Activated CD8-positive, alpha-beta memory T cell treated with anti-CD3 and anti-CD28 coated beads for 4 hours (primary cell): ENCODE measurements at places on chromosomes 11 and 22.
A peak's percentile ranks its signal among the peaks of the same experiment; 100 is the strongest.

DNA sequence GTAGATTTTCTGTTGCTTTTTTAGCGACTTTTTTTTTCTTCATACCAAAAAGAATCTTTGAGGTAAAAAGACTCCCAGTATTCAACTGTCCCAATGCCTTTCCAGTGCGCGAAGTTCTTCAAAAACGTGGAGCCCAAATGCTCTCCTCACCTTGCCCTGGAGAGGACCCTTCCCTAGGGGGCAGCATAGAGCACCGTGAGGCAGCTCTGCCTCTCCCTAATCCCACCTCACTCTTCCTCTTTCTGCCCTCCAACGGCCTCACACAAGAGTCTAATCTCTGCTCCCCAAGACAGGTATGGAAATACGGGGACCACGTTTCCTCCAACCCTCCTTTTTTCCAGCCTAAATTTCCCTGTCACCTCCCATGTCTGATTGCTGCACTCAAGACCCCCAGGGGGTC lies 117.5 kb upstream of the ALX4 start:
- no peak for DNase-seq

DNA sequence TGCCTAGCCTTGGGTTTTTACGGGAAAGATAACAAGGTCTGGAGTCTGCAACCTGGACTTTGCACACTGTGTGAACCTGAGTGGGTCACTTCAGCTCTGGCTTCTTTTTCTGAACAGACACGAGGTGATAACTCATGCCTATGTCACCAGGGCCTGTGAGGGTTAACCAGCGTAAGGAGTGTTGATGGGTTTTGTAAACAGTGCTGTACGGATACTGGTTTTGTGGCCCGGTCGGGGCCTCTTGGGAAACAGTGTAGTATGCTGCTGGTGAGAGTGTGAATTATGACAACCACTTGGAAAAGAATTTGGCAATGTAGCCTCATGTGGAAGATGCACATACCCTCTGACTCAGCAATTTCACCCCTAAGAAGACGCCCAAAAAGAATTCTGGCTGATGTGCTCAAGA lies 266.8 kb downstream of the MN1 start:
- no peak for DNase-seq

GRCh38 chr11:130397780-130398179 lies 30.6 kb downstream of the ADAMTS8 start:
- DNase-seq, result no peak

- no peak for DNase-seq
Measured at GRCh38 chr22:33051960-33052839, 6.0 kb downstream of the SYN3 start.

- no peak for DNase-seq
Measured at GRCh38 chr11:95985174-95985808, 61.4 kb upstream of the MTMR2 start.

- DNase-seq, result no peak
Measured at GRCh38 chr11:2447253-2447950, 2.6 kb downstream of the KCNQ1 start.

- no peak for DNase-seq
Measured at GRCh38 chr11:95939091-95939490, 15.2 kb upstream of the MTMR2 start.

GRCh38 chr11:128775468-128775867 lies 81.6 kb downstream of the FLI1 start:
- no peak for DNase-seq

DNA sequence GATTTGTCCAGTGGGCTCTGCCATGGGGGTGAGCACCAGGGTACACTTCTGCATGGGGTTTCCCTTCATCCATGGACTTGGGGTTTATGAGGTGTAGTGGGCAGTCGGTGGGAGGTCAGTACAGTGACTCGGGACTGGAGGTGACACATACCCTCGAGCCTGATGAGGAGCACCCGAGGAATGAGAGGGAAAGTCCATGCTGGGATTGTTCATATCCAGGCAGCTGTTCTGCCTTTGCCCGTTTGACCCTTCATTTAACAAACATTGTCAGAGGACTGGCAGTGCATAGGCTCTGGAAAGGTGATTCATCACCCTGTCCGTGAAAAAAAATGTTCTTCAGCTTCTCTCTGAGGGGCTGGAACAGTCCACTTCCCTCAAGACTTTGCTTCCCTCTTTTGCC lies 2.7 kb downstream of the NAV2 start:
- DNase-seq, result no peak

- no peak for DNase-seq
Measured at GRCh38 chr11:6260207-6260726, 629 bp downstream of the CCKBR start.

- no peak for DNase-seq
Measured at GRCh38 chr11:115653926-115654325, 149.7 kb upstream of the CADM1 start.

- no peak for DNase-seq
Measured at GRCh38 chr22:36337365-36338130, 50.2 kb downstream of the MYH9 start.

- DNase-seq, result no peak
Measured at GRCh38 chr22:42268852-42269410, 1.5 kb downstream of the TCF20 start.

DNA sequence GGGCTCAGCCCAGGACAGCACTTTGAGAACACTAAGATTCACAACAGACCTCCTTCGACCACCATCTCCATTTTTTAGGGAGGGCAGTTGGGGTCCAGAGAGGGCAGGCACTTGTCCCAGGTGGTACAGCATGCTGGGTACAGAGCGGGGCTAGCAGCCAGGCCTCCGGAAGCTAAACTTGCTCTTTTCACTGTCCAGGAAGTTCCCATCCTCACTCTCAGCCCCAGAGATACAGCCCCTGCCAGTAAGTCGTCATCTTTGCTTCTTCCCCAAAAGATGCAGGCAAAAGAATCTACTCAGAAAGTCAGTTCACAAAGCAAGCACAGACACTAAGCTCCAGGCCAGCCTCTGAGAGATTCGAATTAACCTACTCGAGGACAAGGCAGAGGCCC lies 6.7 kb upstream of the RAB3IL1 start:
- DNase-seq, result no peak

GRCh38 chr11:130150790-130151189 lies 8.8 kb upstream of the ST14 start:
- DNase-seq, result no peak

- DNase-seq, result no peak
Measured at GRCh38 chr11:11237070-11237832, 115.8 kb downstream of the CSNK2A3 start.

GRCh38 chr11:112004389-112004788 lies 20.8 kb upstream of the DLAT start:
- no peak for DNase-seq

DNA sequence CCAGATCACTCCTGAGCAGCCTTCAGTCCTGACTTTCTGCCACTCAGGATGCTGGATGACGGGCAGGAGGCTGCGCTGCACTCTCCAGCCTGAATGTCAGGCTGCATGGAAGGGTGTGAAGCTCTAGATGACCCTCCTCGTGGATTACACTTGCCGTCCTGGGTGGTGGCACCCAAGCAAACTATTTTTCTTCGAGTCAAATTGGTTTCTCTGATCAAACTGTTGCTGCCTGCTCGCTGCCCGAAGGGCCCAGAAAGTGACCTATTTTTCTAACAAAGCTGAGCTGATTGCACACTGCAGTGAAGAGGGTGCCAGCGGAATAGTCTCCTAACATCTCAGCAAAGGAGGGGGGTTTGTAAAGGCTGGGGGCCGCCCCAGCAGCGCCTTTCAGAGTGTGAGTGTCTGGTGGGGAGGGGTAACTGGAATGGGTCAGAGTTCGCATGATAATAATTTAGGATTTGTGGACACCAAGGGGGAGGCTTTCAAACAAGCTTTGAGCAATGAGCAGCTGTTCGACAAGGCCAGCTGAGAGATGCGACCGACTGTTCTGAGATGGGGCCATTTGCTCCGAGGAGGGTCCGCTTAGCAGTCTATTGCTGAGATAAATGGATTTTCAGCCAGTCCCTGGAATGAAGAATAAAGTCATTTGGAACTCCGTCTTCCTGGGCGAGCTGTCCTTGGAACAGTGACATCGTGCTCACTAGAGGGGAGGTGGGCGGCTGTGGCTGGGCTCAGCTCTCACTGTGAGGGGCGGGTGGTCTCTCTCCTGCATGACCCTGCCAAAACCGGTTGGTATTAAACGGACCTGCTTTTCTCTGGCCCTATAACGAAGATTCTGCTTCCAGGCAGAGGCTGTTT lies 537.6 kb downstream of the BRD1 start:
- no peak for DNase-seq

DNA sequence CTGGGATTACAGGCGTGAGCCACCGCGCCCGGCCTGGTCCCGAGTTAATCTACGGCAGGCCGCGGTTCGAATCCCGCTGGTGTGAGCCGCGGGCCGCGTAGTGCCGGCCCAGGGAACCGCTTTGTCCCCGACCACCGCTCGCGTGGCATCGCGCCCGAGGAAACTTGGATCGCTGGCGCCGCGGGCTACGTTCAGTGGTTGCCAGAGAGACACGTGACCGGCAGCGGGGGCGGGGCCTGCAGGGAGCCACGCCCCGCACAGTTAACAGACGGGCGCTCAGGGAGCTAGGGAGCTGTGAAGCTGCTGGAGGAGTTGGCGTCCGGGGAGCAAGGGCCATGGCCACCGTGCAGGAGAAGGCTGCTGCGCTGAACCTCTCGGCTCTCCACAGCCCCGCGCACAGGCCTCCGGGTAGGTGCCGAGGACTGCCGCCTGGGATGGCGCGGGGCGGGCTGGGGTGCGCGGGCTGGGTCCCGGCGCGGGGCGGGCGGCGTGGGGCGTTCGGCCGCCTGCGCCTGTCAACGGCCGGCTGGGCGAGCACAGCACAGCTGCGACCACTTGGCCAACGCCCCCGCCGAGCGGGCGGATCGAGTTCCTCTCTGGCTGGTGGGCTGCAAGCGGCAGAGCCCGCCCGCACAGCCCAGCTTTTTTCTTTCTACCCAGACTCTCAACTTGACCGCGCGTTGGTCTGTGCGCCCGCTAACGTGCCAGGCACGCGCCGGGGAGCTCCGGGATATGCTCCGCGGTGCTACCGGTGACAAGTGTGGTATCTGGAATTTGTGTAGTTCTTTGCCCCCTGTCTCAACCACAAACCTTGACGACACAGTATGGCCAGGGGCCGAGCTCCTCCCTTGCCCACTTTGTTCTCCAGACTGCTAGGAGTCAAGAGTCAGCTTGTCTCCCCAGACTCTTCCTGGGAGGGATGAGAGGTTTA lies at the start of gene DEPDC7:
DEPDC7 (plus strand) TSS at position 258 of the 931 bp plus-strand sequence; CDS start at position 336, 78 bp downstream.
- peak; percentile 59 for DNase-seq

DNA sequence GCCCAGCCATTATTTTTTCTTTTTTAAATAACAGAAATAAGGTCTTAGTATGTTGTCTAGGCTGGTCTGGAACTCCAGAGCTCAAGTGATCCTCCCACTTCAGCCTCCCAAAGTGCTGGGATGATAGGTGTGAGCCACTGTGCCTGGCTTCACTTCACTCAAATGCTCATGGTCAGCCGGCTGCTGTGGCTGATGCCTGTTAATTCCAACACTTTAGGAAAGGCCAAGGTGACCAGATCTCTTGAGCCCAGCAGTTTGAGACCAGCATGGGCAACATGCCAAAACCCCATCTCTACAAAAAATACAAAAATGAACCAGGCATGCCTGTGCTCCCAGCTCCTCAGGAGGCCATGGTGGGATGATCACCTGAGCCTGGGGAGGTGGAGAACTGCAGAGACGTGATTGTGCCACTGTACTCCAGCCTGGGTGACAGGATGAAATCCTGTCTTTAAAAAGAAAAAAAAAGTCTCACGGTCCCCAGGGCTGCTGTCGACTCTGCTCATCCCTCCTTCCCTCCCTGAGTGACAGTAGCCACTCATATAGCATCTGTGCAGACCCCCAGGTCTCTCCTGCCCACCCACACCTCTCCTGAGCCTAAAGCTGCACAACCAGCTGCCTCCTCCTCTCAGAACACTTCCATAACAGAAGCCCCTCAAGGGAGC lies 3.6 kb downstream of the YDJC start:
- DNase-seq, result no peak
